Hypothalamus (tissue), 51 donors: ENCODE measurements at places on chromosomes 13 and 19.

DNA sequence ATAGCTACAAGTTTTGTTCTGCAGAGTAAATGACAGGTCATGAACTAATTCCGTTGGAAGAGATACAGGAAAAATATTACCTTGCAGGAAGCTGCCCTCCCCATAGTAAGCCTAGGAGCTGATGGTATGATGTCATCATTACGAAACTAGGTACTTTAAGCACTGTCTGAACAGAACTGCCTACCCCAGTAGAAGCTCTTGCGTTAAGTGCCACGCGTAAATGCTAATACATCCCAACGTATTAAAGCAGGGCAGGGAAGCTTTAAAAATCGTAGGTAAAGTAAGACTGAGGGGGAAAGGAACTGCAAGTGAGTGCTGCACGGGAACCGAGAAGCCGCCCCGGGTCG, 572 bp downstream of the UGGT2 start:
- no peak for DNase-seq

DNA sequence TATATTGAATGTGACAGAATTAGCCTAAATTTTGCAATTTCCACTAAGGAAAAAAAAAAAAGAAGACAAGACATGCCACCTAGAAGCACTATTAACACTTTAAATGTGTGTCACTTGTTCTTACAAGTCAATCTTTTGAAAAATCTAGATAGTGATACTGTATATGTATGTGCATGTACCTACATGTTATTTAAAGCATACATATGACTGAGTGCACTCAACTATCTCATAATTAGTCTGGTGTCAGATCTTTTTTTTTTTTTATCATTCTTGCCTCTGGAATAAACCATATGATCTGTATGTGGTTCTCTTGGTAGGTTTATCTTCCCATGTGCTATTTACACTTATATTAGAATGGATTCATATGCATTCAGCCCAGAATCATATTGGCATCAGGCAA, 62.3 kb downstream of the FOXO1 start:
- DNase-seq = no peak

GRCh38 chr19:20367811-20368294, 197.7 kb downstream of the ZNF737 start:
- DNase-seq = no peak

DNA sequence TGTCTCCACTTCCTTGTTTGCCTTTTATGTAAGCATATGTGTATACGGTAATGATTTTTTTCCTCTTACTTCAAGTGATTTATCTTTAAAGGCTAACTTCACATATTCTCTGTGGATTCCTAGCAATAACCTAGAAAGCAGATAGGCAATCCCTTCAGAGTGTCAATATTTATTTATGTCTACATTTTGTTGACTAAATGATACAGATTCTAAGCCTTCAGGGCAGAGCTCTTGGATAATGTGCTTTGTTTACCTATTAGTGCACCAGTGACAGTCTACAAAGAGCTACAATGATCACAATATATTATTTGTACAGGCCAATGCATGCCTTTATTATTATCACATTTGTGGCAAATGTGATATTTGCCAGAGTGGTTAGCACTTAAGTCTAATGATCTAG, 406.2 kb downstream of the EFNB2 start:
- no peak for DNase-seq

- no peak for DNase-seq
These were observed 41.0 kb downstream of the VWA8 start for GRCh38 chr13:41919741-41920487.

DNA sequence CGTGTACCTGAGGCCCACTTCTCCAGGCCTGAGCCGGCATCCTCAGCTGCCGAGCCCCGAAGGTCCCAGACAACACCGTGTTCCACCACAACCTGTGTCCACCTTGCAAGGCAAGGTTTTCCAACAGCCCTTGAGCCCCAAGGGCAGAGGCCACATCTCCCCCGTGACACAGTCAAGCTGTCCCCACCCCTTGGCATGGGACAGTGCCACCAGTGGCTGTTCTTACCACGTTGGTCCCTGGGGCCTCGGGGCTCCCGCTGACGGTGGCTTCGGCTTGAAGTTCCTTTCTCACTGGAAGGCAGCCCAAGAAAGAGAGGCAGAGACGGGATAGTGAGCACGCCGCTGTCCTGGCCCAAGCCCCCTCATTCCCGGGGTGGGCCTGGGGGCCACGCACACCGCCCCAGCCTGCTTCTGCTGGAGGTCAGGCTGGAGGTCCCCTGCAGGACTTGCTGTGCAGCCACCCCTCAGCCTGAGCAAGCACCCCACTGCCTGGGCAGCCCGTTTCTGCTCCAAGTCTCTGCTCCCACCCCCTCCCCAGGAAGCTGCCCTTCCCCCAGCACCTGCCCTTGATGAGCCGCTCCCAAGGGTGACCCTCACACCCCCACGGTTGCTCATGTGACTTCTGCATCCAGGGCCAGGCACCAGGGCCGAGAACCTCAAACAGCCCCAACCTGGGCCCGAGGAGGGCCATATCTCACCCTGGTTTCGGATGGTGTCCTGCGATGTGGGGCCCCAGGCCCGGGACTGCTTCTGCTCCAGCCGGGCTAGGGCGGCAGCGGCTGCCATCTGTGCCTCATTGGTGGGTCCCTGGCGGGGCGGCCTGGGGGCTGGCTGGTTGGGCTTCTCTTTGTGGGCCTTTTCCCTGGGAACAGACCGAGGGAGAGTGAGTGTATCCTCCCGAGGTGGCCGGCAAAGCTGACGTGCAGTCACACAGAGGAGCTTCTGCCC, 4.1 kb downstream of the UBXN6 start:
- no peak for DNase-seq
